ENCODE measurements at places on chromosomes 11 and 22.

DNA sequence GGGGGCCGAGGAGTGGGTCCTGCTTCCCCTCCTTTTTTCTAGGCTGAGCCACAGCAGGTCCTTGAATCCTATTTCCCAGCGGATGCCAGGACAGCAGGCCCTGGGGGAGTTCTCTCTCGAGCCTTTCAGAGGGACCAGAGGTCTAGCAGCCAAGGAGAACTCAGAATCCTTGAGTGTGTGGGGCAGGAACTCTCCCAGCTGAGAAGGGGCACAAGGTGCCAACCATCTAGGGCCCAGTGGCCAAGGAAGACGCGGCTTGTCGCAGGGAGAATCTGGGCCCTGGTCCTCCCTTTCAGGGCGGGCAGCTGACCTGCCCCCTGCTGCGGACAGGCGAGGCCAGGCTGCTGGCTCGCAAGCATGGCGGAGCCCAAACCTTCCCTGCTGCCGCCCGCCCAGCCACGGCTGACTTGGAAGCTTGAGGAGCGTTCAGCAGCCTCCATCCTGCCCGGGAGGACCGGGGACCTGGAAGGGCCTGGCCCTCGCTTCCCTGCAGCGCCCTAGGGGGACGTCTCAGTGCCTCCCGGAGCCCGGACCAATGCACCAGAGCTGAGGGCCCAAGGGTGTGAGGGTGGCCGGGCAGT, 972 bp upstream of the TSSC4 start:
- DNase-seq = no peak

DNA sequence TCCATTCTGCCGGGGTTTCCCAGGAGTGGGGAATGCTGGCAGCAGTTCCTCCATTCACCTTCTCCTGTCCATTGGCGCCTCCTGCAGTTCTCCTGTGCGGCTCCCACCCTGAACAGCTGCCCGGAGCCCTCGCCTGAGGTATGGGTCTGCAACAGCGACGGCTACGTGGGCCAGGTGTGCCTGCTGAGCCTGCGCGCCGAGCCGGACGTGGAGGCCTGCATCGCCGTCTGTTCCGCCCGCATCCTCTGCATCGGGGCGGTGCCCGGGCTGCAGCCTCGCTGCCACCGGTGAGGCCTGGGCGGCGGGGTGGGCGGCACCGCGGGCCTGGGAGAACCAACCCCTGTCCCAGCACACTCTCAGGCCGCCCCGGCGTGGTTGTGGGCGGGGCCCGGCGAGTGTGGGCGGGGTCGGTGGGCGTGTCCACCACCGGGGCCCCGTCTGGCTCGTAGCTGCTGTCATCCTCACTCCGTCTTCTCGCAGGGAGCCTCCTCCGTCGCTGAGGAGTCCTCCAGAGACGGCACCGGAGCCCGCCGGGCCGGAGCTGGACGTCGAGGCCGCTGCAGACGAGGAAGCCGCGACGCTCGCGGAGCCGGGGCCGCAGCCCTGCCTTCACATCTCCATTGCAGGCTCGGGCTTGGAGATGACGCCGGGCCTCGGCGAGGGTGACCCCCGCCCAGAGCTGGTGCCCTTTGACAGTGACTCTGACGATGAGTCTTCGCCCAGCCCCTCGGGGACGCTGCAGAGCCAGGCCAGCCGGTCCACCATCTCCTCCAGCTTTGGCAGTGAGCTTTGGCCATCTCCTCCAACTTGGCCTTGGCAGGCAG, 14.0 kb upstream of the RELT start:
- DNase-seq = peak; percentile 51

DNA sequence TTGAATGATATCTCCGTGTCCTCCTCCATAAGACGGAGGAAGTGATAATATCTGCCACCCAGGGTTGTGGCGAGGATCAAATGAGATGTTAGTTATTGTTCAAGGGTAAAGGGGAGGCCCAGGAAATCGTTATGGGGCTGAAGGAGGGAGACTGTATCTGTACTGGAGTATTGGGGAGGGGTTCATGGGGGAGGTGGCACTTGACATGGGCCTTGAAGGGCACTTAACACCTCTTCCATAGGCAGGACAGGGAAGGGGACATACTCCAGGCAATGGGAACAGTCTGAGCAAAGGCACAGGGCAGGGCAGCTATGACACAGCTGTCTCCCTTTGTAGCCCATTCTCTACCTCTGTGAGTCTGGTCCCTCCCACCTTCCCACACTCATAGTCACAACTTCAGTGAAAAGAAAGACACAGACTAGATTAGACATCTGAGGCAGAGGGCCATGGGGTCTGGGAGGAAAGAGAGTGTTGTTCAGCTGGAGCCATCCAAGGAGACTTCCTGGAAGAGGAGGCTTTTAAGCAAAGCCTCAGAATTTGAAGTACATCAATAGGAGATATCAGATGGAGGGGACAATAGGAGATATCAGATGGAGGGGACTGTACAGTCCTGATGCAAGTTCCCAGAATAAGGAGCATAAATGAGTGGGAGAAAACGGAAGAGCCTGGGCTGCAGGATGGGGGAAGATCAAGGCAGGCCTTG, 15.8 kb upstream of the DGKZ start:
- DNase-seq = no peak

DNA sequence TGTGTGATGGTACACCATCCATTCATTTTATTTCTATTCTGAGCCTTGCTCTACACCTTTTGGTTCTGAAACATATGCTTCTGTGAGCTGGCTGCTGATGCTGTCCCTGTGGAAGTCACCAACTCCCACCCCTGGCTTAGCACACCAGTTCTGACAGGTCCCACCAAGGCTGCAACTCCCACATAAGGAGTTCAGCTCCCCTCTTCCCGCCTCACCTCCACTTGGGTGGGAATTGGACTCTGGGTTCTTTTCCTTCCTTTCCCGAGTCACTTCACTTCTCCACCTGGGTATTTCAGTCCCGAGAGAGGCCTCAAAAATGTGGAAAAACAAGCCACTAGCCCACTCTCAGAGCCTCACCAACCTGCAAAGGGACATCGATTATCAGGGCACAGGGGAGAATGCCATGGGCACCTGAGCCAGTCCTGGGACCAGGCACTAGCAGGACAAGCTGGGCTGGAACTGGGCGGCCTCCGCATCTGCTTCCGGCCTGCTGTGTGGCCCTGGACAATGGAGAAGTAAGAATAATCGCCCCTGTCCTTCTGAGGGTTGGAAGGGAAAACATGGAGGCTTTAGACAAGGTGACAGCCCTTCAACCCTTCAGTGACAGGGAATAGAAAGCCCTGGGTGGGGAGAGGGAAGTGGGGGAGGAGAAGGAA, 80.1 kb downstream of the IGLL1 start:
- DNase-seq = no peak

DNA sequence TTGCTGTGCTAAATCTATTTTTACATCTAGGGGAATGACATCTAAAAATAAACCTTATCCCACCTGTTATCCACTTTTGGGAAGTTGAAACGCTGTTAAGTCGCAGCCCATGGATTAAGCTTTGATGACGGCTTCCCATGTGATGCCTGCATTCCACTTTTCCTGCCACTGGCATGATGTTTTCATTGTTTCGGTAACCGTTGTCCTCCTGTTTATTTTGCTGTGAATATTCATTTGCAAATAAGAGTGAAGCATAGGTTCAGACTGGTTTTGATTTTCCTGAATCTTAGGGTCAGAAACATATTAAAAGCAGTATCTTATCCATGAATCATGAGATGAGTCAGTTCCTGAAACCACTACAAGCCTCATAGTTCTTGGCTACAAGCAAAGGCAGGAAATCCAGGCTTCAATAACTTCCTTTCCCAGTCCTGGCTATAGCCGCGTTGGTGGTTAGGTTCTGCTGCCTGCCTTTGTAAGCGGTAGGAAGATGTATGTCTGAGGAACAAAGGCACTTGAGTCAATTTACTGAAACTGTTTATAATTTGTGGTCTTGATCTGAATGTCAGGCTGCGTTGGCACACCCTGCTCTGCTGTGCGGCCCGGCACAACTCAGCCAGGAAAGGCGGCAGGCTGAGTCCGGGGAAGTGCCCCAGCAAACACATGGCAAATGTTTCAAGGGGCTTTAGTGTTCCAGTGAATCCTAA, 19.4 kb downstream of the TEAD1 start:
- peak; percentile 70 for DNase-seq

- no peak for DNase-seq
Measured at GRCh38 chr11:122659676-122660554, 4.4 kb downstream of the UBASH3B start.

DNA sequence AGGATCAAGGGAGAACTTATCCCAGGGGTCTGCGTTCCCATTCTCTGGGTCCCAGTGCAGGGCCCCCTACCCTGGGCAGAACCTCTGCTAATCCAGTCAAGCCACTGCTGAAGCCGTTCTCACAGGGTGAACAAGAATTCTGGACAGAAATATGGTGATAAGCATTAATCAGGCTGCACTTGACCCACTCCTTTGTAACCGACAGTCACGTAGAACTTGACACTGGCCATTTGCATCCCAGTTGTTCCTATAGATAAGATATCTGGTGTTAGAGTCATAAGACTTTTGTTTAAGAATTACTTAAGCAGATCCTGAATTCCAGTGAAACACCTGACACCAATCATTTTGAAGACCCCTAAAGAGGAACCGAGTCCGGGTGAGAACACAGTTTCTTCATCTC, 107.5 kb upstream of the THY1 start:
- no peak for DNase-seq

All from AG08396 (cell line).